ENCODE measurements at places on chromosomes 5 and 9.

DNA sequence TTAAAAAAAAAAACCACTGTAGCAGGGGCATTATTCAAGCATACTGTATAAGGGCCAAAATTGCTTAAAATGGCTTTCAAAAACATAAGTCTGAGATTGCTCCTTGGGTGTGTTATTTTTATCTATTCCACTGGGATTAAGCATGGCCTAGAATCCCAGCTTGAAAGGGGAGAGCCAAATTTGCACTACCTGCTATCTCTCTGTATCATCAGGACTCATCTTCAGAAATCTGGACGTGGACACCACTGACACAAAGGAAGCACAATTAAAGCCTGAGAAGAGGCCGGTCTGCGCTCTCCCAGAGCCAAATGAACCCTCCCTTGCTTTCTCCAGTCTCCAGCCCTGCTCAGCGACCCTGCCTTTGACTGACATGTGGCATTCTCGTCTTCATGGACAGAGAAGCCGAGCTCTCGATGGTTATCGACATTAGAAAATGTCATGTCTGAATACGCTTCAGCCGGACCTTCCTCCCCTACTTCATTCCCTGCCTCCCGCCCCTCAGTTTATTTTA is 151.3 kb downstream of the EBF1 start:
- no peak for DNase-seq

DNA sequence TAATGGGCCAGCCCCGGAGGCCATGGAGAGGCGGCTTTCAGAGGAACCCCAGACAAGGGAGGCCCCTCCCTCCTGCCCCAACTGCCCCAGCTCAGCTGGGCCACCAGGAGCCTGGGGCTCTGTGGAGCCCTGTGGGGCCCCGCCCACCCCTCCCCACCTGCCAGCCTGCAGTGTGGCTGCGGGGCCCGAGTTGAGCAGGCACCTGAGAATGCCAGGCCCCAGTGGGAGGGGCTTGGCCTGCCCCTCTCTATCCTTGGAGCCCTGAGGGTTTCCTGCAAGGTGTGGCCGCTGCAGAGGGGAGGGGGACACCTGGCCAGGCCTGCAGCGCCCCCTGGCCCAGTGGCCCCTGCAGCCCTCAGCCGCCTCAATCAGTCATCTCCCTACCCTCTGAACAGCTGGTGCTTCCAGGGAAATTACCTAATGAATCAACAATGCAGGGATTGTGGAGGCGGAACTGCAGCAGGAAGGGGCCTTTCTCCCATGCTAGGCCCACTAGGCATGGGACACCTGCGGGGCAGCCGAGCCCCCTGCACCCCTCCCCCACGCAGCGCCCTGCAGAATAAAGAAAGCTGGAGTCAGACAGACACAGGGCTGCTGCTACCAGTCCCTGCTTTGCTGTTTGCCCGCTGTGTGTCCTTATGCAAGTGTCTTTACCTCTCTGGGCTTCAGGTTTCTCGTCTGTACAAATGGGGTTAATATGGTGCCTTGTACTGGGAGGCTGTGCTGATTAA is 48.0 kb downstream of the LMX1B start:
- DNase-seq: no peak

GRCh38 chr9:131349881-131350563 is 43.9 kb upstream of the PRRC2B start:
- peak; percentile 65 for DNase-seq

DNA sequence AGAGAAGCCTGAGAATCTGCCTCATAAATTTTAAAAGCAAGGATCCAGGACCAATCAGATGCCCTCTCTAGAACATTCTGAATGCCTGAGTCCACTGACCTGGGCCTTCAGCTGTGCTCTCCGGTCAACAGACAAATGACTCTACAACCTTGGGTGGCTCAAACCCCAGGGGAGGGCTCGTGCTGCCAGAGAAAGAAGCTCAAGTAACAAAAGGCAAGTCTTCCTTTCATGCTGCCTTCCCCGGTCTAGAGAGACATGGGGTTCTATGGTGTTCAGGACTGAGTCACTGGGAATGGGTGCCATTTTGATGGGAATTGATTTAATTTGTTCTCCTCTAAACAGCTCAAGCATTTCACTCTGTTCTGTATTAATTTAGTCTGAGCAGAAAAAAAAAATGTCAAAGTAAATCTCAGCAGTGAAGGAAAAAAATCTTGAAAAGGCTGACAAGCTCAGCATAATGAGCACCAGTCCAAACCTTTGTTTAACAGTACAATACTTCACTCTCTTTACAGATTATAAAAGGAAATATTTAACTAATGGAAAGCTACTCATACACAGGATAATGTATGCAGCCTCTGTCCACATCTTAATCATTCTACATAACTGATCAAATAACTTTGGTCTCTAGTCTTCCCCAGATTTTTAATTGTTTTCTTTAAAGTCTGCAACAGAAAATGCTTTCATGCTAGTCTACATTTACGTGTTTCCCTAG is 191.0 kb downstream of the GLIS3 start:
- no peak for DNase-seq

DNA sequence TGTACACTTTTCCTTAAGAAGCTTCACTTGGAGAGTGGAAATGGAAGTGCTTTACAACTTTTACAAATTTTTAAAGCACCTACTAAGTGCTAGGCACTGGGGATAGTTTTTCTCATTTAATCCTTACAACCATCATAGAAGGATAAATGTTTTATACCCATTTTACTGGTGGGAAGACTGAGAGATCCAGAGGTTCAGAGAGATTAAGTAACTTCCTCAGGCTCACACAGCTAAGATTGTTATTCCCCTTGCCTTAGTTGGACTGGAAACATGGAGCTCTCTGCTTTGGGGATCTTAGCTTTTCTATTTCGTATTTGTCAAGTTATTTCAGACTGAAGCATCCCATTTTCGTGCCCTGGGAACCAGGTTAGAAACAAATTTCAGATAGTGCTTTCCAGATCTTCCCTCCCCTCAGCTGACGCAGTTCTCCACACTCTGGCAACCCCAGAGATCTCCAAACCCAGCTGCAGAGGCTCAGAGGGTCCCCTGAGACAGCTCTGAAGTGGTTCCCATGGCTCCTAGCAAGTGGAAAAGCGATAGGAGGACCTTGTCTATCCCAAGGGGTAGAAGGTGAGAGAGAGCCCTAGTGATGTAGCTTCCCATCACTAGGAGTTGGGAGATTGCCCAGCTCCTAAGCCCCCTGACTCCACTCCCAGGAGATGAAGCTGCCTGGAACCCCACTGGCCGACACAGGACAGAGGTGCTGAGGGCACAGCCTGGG is 16.2 kb upstream of the GABBR2 start:
- DNase-seq: no peak

DNA sequence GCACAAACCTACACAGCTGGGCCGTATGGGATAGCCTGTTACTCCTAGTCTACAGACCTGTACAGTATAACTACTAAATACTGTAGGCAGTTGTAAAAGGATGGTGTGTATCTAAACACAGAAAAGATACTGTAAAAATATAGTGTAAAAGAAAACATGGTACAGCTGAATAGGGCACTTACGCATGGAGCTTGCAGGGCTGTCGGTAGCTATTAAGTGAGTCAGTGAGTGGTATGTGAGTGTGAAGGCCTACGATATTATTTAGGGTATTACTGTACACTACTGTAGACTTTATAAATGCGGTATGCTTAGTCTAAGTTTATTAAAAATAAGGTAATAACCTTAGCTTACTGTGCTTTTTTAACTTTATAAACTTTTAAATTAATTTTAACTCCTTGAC is 1.2 kb downstream of the ZCCHC9 start:
- no peak for DNase-seq

DNA sequence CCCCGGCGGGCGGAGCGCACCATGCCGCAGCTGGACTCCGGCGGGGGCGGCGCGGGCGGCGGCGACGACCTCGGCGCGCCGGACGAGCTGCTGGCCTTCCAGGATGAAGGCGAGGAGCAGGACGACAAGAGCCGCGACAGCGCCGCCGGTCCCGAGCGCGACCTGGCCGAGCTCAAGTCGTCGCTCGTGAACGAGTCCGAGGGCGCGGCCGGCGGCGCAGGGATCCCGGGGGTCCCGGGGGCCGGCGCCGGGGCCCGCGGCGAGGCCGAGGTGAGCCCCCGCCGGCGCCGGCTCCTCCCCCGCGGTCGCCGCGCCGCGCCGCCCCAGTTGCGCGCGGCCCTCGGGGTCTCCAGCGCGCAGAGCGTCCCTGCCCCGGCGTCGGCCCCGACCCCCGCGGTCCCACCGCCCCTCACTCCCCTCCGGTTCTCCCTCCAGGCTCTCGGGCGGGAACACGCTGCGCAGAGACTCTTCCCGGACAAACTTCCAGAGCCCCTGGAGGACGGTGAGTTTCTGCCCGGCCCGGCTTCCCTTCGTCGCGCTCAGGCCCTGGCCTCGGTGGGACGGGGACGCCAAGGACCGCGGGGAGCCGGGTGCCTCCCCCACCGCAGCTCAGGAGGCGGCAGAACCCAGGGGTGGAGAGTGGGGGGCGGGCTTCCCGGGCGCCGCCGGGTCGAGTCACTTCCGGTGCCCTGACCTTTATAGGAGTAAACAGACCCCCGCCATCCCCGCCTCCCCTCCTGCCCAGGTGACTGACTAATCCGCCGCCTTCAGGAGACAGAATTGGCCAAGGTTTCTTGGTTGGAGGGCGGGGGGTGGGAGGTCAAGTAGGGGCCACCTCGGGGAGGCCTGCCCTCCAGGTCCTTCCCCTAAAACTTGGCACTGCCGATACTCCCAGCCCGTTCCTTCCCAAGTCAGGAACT is 665 bp downstream of the TCF7 start:
- no peak for DNase-seq

GRCh38 chr9:87089929-87090328 is 142.6 kb upstream of the GAS1 start:
- DNase-seq: no peak

- DNase-seq: no peak
Observed at GRCh38 chr9:113963696-113964494, 87.8 kb downstream of the ZNF618 start.

DNA sequence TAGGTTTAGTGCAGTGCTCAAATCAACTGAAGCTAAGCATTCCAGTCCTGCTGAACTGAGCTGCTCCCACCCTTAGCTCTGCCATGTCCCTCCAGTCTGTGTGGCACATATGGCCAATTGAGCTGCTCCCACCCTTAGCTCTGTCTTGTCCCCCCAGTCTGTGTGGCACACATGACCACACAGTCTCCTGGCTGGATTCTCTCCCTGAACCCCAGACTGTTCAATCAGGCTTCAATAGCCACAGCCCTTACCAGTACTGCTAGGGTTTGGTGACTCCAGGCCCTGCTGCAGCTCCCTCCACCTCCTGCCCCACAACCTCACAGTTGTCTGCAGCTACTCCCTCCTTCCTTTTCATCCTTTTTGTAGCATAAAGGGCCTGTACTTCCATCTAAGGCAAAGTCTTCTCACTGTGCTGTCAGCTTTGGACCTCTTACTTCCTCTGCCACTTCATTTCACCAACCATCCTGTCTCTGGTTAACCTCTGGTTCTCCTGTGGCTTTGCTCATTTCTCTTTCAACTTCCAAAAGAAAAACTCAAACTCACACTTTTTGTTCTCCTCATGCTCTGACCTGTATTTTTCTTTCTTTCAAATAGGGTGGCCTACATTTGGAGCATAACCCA is 50.8 kb downstream of the ADAMTS12 start:
- DNase-seq: no peak

DNA sequence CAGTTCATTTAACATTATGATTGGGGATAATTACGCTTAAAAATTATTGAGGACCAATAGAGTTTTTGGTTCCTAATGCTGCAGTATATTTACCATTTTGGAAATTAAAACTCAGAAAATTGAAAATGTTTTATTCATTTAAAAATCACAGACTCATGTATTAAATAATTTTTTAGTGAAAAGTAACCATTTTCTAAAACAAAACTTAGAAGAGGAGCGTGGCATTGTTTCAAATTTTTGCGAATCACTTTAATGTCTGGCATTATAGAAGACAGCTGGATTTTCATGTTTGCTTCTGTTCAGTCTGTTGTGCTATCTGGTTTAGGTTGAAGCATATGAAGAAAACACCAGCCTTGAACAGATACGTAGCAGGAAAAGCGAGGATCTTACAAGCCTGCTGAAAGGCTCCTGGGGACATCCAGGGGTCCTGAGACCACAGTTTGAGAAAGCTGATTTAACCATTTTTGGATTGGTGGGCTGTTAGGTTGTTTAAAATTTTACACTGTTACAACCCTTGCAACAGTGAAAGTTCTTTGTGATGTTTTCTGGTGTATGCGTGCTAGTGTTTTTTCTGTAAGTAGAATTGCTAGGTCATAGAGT is 1.6 kb downstream of the ZFYVE16 start:
- no peak for DNase-seq

GRCh38 chr9:134240361-134240760 is 76.0 kb upstream of the RNU6ATAC start:
- DNase-seq: no peak

DNA sequence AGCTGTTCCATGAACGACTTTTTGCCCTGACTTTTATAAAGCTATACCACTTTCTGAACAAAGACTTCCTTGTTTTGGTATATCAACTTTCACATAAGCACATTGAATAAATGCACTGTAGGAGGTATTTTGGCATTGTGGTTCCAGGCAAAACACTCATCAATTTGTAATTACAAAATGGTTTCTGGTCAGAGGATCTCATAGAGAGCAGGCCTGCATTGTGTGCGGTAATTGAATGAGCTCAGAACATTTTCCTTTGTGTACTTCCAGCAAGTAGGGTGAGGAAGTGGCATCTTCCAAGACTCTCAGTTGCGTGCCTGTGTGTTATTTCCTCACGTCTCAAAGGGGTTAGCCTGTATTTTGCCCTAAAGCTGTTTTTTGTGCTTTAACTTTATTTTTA is 89.2 kb downstream of the PDE6A start:
- DNase-seq: no peak

DNA sequence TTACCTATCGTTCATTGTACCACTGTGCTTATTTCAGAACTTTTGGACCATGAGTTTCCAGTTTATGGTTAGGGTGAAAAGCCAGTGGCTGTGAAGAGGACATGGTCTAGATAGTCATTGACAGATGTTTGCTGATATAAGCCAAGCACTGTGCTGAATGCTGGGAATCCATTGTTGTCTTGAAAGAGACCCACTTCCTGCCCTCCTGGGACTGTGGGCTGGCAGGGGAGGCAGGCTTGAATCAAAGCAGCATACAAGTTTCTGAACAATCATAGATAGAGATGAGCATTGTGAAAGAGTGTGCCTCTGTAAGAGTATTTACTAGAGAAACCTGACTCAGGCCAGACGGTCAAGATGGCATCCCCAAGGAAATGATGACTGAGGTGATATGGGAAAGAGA is 73.4 kb downstream of the NMUR2 start:
- DNase-seq: no peak

GRCh38 chr5:51958473-51958872 is 575.2 kb downstream of the ISL1 start:
- no peak for DNase-seq

GRCh38 chr5:15579193-15579990 is 79.4 kb downstream of the FBXL7 start:
- DNase-seq: no peak

DNA sequence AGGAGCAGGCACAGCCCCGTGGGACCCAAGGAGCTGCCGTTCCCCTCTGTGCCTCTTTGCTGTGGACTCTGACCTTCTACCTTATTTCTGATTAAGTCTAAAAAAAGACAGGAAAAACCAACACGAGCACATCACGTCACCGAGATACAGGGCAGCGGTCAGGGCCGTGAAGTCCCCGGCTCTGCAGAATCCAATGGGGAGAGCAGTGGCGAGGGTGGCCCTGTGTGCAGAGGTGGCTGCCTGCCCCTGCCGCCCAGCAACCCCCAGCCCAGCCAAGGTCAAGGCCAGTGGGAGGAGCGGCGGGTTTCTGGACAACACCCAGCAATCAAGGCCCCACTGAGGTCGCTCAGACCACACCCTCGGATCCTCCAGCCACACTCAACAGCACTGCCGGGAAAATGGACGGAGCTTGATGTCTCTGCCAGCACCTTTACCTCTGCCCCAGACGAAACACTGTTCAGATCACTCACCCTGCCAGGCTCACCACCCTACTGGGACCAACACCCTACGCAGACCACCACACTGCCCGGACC is 32.7 kb upstream of the SLC9A3 start:
- DNase-seq: no peak

GRCh38 chr5:56620903-56621677 is 194.3 kb upstream of the MAP3K1 start:
- DNase-seq: no peak
